ENCODE measurements at places on chromosomes 11 and 22.

- no peak for DNase-seq
Measured at GRCh38 chr11:87116185-87116584, 78.5 kb downstream of the TMEM135 start.

DNA sequence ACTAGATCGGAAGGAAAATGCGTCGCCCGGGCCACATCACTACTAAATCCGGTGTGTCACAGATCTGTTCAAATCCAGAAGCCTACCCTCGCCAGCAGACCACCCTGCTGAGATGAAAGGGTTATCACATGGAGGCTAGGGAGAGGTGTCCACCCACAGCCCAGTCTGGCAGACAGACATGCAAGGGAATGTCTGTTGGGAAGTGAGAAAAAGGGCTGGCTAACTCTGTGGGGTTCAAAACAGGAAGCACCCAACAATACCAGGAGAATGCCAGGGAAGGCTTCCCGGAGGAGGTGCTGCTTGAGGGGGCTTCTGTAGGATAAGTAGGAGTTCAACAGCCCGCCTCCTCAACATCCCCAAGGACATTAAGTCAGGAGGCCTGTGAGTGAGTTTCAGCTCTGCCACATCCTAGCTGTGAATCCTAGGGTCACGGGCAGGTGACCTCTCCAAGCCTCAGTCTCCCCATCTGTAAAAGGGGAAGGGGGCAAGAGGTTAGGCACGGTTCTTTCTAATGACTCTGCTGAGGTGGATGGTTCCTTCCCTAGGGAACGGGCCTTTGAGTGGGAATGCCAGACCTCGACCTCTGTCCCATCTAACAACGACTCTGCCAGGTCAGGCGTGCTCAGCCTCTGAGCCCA lies 1.1 kb downstream of the TPST2 start:
- no peak for DNase-seq

DNA sequence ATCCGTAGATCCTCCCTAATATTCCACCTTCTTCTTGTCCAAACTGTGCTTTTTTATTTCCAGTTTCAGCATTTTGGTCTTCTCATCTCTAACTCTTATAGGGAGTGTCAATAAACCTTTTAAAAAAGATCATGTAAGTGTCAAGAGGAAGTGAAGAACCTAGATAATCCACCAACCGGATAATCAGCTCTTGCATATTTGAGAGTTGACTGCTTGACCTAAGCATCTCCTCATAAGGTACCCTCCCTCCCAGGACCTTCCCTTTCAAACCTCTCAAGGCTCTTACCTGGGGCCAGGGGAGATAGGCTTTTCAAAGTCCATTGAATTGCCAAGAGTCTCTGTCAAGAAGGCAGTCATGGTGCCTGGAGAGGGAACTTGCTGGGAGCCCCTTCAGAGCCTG lies 691 bp upstream of the EHF start:
- DNase-seq: no peak

- DNase-seq: no peak
Measured at GRCh38 chr11:66957971-66958231, 282 bp downstream of the PC start.

DNA sequence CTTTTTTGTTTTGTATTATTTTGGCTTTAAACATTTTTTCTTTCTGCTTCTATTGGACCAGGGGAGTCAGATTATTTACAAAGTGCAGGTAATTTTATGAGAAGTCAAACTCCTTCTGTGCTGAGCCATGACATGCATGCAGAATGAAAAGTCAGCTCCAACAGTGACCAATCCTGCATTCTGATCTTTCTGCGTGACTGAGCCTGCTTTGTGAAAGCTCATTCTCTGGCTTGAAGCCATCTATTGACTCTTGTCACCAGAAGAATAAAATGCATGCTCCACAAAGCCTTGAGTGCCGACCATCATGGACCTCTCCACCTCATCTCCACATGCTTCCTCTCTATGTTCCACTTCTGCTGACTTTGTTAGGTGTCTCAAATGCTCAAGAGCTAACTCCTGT lies 50.2 kb downstream of the MIAT start:
- no peak for DNase-seq

- DNase-seq: no peak
Measured at GRCh38 chr11:132920451-132921096, 611.7 kb downstream of the OPCML start.

GRCh38 chr11:111455291-111456085 lies 56.7 kb downstream of the BTG4 start:
- DNase-seq: no peak
